Ovary (tissue), 10 donors: ENCODE measurements at places on chromosomes 3 and 15.

DNA sequence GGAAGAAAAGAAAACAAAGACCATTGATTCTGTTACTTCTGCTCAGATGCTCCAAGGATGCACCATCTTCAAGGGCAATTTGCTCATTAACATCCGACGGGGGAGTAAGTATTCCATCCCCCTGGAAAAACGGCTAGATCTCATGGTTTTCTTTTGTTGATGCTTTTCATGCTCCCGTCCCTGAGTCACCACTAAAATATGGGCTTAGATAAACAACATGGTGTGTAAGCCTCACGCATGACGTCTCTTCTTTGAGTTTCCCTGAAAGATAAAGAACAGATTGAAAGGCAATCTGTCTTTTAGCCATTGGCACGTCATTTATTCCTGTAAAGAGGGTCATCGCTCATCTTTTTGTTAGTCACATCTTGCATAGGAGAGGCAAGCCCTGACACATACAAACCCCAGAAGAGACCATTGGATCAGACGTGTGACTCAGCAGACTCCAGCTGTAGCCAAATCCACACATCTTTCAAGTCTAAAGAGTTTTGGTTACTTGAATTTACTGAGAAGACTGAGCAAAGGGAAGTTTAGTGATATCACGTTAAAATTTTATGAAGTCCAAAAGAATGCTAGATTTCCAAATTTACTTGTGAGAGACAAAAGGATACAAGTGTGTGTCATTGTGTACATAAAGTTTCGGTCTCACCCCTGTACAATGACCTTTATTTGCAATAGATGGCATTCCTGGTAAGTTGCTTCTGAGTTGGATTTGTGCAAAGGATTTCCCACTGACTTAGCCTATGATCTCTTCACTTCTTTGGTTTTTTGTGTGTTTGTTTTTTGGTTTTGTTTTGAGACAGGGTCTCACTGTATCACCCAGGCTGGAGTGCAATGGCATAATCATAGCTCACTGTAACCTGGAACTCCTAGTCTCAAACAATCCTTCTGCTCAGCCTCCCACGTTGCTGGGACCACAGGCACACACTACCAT lies 110.5 kb downstream of the PGPEP1L start:
- DNase-seq = no peak

- DNase-seq = no peak
Measured at GRCh38 chr3:154818676-154819255, 261.4 kb upstream of the MME start.

DNA sequence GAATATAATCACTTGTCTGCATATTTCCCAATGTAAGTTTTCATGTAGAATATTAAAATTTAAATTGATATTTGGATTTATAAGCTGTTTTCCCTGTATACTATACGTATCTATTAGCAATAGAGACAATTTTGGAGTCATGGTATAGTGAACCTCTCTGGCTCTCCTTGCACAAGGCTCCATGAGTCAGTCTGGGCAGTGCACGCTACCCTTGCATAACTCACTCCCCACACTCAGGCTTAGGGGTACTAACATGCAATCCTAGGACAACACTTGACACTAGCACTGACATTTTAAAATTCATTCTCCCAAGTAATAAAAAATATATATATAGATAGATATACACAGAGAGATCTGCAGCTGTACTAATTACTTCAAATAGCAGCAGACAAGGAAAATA lies 39.2 kb downstream of the SLC24A1 start:
- no peak for DNase-seq

GRCh38 chr3:119748991-119749390 lies 32.9 kb upstream of the NR1I2 start:
- no peak for DNase-seq

DNA sequence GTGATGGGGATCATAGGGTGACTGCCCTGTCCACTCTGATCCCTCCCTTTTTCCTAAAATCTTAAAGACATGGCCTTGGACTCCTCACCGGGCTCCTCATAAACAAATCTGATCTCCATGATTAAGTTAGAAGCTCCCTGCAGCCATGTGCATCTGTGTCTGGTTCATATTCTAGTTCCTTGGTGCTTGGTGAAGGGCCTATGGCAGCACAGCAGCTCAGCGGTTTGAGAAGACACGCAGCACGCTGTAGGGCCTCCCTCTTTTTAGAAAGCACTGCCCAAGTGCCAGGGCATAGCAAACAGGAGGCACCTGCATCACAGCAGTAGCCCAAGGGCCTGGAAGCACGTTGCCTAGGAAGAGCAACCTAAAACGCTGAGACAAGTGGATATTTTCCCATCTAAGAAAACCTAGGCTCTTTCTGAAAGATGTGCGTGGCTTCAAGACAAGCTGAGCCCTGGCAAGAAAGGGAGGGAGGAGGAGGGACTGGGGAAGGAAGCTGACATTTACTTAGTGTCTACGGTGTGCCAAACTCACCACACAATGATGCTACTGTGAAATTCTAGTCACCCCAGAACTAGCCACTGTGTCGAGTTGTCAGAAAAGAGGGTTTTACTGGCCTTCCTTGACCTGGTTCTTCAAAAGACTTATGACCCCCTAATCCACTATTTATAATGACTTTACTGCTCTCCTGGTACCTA lies 14.9 kb upstream of the ULK3 start:
- DNase-seq = no peak

DNA sequence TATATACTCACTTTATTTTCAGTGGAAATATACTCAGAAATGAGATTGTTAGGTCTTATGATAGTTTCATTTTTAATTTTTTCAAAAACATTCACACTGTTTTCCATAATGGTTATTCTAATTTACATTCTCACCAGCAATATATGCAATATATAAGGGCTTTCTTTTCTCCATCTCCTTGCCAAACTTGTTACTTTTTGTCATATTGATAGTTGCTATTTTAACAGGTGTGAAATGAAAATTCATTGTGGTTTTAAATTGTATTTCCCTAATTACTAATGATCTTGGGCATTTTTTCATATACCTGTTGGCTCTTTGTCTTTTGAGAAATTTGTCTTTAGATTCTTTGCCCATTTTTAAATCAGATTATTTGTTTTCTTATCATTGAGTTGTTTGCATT lies 325.2 kb downstream of the DIPK2A start:
- DNase-seq = no peak

DNA sequence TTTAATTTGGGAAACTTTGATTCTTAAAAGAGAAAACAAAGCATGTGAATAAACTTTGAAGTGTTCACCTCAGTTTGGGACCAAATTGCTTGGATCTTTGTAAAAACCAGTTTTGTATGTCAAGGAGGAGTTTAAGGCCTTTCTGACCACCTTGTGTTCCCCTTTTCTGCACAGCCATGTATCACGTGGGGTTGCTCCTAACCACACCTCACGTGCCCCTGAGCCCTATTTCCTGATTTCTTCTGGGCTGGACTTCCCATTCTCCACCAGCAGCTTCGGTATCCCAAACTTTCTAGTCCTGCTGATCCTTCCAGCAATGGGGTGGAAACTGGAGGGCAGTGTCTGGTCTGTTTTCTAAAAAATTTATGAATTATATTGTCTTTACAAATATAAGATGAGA lies 76.4 kb upstream of the STT3B start:
- DNase-seq = no peak

DNA sequence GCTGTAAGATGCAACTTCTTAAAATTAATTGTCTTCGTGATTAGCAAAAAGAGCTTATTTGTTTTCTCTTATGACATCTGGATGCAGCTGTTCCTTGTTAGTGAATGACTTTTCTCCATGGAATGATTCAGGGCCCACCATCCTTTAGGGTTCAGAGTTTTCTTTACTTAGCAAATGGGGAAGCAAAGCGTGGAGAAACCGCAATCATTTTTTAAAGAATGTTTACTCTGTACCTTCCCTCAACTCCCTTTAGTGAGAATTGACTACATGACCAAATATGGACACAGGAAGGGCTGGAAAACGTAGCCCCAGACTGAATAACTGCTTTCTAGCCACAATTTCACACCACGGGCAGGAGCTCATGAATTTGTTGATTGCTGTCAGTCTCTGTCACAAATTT lies 130.1 kb downstream of the EDEM1 start:
- DNase-seq = no peak

DNA sequence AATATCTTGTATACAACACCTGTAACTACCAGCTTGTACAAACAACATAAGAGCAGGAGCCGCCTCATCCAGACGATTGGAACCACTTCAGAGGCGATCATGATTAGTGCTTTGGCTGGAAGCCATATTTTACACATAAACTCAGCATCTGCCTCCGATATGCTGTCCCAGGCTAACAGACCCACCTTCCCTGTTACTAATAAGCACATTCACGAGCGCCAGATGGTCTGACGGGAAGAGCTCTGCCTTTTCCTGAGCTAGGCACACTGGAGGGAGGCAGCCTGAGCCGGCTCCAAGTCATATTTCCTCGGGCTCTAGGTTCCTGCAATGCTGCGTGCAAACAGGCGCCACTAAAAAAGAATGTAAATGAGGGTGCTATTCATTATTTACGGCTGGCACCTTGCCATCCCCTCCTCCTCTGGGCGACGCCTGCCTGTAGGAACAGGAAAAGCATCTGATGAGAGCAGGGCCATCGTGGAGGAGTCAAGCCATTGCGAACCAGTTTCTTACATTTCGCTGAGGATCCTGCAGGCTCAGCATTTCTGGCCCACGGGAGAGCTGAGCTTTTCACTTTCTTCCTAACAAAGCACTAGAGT lies 98.2 kb downstream of the ANXA2 start:
- DNase-seq = peak; percentile 30

- no peak for DNase-seq
Measured at GRCh38 chr3:10466186-10466585, 39.2 kb downstream of the ATP2B2 start.

- DNase-seq = no peak
Measured at GRCh38 chr3:23961066-23961465, 16.0 kb downstream of the NR1D2 start.
